Activated T-helper 1 cell treated with Interleukin-2 at 50 U/mL for 16 hours (primary cell): ENCODE measurements at places on chromosomes 5 and 9.

DNA sequence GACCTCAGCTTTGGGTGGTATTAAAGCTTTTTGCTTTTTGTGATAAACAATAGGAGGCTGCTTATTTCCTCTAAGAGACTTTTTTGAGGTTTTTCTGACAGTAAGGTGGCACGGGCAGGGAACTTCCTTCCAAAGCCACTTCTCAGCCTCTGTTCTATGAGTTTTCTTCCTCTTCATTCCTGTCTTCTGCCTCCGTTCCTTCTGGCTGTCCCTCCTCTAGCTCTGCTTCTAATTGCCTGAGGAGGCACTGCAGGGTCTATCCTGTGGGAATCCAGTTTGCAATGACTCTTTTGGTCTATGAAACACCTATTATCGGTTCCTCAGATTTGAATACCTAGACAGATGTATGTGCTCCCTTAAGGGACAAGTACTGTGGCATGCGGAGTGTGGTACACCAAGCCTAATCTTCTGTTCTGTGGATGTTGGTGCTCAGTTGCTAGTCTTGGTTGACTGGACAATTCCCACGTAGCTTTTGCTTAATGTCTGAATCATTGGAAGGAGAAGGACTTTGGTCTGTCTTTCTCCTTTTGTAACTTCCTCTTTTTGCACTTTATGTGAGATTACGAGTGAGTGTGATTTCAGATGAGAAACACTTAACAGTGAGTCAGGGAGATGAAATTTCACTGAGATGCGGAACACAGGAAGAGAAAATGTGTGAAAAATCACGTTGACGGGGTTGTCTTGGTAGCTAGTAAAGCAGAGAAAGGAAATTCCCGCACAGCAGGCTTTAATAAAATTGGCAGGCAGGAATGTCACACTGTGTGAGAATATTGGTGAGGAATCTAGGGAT, 305.2 kb downstream of the EFNA5 start:
- no peak for DNase-seq

DNA sequence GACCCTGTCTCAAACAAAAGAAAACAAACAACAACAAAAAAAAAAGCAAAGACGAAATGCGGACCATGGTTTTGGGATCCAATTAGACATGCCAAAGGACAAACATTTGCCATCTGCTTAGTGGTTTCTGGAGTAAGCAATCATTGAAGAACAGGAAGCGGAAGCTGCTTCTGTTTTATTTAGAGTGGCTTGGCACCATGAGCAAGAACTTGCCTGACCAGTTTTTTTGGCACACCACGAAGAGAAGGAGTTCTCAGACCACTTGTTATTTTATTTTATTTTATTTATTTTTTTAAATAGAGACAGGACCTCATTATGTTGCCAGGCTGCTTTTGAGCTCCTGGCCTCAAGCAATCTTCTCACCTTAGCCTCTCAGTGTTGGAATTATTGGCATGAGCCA, 17.0 kb downstream of the BTF3 start:
- no peak for DNase-seq

DNA sequence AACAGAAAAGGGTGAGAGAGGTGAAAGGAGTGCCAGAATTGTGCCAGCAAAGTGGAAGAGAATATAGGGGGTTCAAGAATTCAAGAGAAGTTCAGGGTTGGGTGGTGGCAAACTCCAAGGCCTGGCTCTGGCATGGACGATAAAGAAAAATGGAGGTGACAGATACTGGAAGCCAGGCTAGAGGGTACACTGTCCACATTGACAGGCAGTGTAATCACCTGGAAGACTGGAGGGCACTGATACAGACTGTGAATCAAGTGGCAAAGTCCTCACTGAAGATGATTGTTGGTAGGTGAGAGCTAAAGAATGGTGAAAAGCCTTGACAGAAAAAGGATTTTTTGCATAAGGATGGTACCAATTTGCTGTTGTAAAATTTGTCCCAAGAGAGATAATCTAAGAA, 7.1 kb downstream of the SAR1B start:
- no peak for DNase-seq

DNA sequence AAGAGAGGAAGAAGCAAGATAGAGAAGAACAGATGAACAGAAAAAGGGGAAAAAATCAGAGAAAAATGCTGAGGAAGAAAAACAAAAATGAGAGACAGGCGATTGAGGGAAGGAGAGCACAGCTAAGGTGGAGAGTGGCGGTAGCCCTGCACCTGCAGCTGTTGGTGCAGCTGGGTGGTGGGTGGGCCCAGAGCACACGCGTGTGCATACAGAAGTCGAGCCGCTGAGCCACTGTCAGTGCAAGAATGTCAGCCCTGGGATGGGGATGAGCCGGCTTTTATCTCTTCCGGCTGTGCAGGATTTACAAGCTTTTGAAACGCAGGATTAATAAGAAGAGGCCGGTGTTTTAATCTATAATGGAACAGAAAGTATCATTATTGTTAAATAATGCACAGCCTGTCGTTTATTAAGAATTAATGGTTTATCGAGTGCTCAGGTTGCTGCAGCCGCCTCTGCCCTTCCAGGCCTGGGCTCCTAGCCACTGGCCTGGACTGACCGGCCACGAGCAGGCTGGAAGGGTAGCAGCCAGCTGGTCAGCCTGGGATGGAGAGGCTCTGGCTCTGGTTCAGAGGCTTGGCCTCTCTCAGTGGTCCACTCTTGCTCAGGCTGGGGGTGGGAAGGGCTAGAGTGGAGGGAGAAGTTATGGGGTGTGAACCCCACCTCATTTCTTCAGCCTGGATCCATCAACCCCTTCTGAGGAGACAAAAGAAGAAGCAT, 68.7 kb downstream of the PCDH1 start:
- no peak for DNase-seq

GRCh38 chr5:17182981-17183380, 34.5 kb upstream of the BASP1 start:
- no peak for DNase-seq

GRCh38 chr9:3992924-3993323, 306.9 kb downstream of the GLIS3 start:
- DNase-seq, result no peak

DNA sequence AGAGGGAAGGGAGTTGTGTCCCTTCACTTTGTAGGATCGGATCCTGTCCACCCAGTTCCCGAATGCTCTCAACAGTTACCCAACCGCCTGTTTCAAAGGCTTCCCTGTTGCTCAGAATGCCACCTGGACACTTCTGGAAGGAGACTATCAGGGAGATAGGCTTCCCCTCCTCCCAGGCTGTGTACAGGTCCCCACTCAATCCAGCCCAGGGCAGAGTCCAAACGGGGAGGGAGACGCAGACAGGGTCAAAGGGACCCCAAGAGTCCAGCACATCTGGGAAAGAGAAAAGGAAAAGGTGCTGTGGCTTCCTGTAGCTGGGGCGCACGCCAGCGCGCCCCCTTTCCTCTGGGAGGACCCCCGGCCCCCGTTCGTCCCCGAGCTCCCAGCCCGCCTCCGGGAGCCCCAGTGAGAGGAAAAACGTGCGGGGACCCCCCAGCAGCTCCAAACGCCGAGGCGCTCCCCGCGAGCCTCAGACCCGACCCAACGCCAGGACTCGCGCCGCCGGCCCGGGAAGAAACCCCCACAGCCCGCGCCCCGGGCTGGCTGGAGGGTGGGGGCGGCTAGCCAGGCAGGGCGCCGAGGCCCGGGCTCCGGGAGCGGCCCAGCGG, 640 bp downstream of the SURF4 start:
- DNase-seq, result no peak

GRCh38 chr5:135450336-135450735, 1.8 kb downstream of the TIFAB start:
- no peak for DNase-seq

GRCh38 chr5:1661831-1662558, 137.6 kb downstream of the MRPL36 start:
- DNase-seq, result no peak

DNA sequence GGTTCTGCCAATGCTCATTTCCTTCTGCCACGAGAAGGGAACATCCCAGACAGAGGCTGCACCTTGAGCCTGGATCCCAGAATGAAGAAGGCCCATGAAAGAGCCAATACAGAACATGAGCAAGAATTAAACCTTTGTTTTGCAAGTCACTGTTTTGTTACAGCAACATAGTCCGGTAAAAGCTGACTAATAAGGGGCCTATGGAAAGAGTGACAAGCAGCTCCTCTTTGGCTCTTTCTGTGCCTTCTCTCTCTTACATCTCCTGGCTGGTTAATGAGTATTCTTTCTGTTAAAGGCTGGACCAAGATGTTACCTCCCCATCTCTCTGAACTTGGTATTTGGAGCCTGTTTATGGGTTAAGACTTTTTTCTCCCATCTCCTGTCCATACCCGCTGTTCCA, 10.8 kb downstream of the GFRA3 start:
- DNase-seq, result no peak

GRCh38 chr5:131316026-131316425, 52.2 kb downstream of the CDC42SE2 start:
- no peak for DNase-seq

GRCh38 chr5:43711496-43711895, 108.5 kb downstream of the NNT start:
- DNase-seq, result no peak

DNA sequence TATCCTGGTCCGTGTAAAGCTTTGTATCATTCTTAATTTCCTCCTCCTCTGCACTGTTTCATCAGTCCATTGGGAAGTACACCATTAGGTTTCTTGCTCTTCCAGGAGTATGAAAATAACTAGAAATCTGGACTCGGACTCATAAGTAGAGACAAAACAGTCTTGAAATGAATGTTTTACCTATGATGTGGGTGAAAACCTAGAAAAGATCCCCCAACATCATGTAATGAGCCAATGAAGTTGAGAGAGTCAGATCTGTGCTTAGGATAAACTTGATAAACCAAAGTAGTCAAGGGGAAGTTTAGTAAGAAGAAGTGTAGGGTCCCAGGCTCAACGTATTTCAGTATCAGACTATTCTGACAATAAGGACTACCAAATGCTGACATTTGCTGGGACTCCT, 25.2 kb downstream of the ZNF366 start:
- DNase-seq, result no peak

- DNase-seq, result no peak
These were observed 142.7 kb downstream of the PRKACG start for GRCh38 chr9:68871236-68871635.

- no peak for DNase-seq
These were observed 38.0 kb downstream of the FAM114A2 start for GRCh38 chr5:154000703-154001102.

DNA sequence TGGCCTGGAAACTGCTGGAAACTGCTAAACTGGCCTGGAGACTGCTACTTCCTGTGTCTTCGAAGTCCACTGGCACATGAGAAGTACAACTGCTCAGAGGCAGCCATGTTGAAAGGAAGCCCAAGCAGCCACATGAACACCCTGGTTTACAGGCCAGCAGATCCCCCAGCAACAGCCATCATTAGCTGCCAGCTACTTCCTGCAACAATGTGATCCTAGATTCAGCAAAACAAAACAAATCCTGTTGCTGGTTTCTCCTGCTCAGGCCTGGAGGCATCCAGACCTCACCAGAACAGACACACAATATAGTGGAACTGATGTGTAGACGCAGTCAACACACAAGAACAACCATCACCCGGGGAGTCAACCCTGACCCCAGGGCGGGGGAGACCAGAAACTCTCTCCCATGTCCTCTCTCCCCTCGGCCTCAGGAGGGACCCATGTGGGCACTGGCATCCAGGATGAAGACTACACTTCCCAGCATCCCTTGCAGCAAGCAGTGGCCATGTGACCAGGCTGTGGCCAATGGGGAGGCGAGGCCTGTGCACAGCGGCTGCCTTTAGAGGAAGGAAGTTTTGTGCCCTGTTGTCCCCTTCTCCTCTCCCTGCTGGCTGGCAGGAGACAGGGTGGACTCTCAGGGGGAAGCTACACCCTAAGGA, 9.2 kb upstream of the LCN15 start:
- DNase-seq, result no peak

- no peak for DNase-seq
These were observed 127.1 kb downstream of the ZNF354C start for GRCh38 chr5:179187229-179187678.
